Activated CD8-positive, alpha-beta memory T cell treated with anti-CD3 and anti-CD28 coated beads for 4 hours (primary cell): ENCODE measurements at places on chromosomes 3 and 15.

- DNase-seq: no peak
Observed at GRCh38 chr15:88302373-88302772, 45.8 kb upstream of the NTRK3 start.

DNA sequence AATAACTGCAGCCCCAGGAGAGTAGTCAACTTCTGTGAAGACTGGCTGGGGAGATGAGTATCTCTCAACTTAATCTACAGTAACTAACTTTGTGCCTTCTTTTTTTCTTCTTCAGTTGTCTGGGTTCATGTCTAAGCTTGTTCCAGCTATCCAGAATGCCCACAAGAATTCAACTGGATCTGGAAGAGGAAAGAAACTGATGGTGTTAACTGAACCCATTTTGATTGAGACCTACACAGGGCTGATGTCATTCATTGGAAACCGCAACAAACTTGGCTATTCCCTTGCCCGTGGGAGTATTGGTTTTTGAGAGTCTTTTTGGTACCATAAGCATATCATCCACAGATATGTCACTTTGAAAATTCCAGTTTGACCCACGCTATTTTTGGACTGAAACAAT, 148.7 kb downstream of the TPRG1 start:
- no peak for DNase-seq

DNA sequence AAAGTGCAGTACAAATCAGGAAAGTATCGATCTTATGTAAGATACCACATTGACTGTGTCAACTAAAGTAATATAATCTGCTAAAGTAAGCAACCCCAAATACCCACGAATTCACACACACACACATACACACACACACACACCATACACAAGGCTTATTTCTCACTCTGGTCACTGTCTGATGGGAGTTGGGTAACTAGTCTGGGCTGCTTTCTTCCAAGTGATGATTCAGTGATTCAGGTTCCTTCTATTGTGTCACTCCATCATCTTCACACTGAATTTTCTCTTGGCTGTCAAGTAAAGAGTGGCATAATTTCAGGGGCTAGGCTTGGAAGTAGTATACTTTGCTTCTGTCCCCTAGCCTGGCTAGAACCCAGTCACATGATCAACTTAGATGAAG, 104.8 kb upstream of the CCDC54 start:
- no peak for DNase-seq

GRCh38 chr3:177335728-177336127, 138.4 kb upstream of the TBL1XR1 start:
- no peak for DNase-seq

GRCh38 chr15:45606841-45607240, 19.7 kb downstream of the BLOC1S6 start:
- DNase-seq: no peak

DNA sequence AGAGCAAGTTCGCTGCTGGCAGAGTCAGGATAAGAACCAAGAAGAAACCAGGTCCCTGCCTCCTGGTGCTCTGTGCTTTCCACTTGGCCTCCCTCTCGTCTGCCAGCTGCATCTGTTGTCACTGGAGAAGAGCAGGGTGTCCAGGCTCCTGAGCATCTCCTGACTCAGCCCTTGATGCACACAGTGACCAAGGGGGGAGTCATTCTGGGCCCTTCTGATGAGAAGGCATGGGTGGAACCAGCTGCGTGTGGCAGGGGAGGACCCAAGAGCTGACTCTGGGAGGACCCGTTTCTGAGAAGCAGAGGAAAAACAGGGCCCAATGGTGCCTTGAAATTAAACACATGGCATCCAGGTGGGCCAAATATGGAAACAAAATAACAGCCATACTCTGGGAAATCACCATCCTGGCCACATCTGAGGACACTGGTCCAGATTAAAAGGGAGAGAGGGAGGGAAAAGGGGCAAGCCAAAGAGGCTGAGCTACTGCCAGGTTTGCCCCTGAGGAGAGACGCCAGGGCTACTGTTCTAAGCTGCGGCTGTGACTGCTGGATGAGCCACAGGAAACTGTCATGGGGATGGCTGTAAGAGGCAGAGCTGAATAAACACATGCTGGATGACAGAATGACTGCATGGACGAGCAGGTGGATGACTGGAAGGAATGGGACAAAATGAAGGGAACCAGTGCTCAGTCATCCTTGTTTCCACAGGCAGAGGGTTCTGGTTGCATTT, 58.1 kb upstream of the CA12 start:
- DNase-seq: no peak

- no peak for DNase-seq
Observed at GRCh38 chr3:122235147-122235546, 51.7 kb downstream of the CASR start.

- DNase-seq: no peak
Observed at GRCh38 chr3:1355691-1356090, 262.9 kb downstream of the CNTN6 start.

DNA sequence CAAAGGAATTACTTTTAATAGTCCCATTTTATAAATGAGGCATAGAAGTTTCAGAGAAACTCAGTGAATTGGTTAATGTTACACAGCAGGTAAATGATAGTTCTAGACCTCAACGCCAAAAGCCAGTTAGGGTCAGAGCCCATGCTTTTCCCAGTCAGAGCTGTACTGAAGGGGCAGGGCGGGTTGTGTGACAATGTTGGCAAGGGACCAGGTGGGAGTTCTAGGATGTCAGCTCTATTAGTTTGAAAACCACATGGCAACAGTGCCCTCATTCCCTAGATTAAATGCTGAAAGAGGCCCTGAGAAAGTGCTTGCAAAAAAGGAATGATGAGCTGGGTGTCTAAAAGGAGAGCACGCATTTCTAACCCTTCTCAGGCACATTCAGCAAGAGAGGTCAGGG, 65.4 kb upstream of the EPHB1 start:
- DNase-seq: no peak

DNA sequence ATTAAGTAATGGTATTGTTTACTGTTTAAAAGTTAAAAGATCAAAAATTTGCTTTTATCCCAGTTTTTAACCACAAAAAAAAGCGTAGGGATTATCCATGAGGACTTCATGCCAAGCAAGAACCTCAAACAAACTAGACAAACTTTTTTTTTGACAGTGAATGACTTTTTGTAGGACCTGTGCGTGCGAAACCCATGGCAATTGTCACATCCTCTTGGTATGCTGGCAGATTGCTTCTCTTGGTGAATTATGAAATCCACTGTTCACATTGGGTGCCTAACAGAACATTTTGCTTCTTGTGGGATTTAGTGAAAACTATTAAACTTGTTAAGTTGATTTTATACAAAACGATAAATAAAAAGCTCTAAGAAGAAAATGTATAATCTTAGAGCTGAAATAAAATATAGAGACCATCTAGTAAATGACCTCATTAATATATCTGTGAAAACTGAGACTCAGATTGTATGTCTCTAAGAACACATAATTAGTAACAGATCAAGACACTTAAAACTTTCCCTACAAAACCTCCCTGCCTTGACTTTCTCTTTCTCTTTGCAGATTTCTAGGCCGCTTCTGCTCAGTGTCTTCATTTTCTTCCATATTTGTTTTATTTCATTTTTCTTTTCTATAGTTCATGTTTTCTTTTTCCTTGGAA, 87.3 kb upstream of the CGNL1 start:
- DNase-seq: no peak

- DNase-seq: no peak
Observed at GRCh38 chr3:196654735-196655090, 15.2 kb downstream of the NRROS start.

- DNase-seq: no peak
Observed at GRCh38 chr3:103295974-103296570, 861.3 kb downstream of the ZPLD1 start.

GRCh38 chr15:64698823-64699222, 76.6 kb downstream of the RBPMS2 start:
- no peak for DNase-seq

GRCh38 chr15:101727186-101727585, 2.9 kb upstream of the TARS3 start:
- DNase-seq: no peak

DNA sequence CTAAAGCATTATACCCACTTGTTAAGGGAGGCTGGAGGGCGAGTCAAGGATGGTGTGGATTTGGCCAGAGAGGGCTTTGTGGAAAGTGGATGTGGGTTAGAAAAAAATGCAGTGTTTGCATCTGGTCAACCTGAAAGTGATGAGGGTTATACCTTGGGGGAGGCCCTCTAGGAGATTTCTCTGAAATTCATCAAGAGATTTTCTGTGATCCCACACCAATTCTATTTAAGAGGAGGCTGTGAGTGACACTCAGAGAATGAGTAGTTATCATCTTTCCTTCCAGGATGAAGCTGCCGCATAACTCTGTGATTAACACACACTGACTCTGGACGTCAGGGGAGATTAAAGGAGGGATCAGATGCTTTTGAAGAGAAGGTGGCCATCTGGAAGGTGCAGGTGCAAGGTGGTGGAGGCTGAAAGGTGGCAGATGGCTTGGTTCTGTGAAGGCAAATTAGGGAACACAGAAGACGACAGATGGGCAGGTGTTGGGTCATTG, 54.8 kb downstream of the ANAPC13 start:
- no peak for DNase-seq

DNA sequence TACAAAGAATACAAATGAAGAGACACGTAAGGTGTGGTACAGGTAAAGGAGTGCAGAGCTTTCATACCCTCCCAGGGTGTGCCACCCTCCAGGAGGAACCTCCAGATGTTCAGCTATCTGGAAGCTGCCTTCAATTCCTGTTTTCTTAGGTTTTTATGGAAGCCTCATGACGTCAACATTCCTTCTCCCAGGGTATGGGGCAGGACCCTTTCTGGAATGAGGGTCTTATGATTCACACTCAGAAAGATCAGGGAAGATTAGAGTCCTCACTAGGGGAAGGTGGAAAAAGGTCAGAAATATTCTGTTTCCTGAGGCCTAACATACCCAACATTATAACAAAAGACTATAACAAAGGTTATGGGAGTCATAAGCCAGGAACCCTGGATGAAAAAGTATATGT, 99.8 kb upstream of the PLCL2 start:
- DNase-seq: no peak

DNA sequence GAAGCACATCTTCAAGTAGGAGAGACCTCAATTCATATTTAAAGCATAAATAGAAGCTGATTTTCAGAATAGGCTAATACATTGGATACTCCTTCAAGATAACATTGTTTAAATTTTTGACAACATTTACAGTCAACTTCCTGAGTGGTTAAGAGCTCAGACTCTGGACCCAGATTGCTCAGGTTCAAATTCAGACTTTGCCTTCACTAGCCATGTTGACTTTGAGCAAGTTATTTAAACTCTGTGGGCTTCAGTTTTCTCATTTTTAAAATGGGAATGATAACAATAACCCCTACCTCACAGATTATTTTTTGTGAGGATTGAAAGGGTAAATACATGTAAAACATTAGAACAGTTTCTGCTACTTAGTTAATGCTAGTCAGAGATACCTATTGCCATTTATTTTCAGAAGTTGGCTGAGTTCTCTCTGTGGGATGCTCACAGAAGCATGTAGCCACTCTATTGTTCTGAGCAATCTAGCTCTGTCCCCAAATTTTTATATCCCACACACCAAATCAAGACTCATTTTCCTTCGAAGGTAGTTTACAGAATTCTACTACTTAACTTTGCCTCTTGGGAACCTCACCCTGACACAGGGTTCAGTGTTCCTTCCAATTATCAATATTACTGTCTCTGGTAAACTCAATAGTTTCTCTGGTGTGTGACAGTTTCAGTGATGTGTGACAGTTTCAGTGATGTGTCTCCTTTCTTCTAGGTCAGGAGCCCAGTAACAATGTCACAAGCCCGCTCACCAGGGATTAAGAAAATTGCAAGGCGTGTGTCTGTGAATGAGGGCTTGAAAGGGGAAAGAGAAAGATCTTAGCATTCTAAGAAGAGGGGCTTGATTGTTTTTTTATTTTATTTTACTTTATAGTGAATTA, 79.4 kb upstream of the OSTN start:
- no peak for DNase-seq

DNA sequence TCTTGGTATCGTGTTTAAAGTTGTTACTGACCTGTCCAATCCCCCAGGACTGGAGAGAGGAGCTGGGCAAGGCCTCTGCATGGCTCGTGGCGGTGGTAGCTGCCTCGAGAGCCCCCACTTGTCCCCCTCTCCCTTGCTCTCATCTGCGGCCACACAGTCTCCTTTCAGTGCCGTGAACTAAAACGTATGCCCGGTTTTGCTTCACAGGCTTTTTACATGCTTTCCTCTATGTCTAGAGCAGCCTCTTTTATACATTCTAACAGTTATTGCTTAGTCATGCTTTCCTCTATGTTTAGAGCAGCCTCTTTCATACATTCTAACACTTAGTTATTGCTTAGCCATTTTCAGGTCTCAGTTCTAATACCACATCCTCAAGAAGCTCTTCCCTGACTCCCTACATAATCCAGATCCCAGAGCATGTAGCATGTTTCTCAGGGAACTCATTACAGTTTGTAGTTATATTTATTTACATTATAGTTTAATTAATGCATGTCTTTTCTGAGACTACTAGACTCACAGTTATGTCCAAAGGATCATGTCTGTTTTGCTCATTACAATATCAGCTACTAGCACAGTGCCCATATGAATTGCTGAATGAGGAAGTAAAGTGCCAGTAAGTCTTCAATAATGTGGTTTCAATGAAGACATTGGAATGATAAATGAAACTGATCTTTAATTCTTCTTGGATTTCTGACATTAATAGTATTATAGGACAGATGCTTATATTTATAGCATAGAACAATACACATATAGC, 66.5 kb upstream of the TBL1XR1 start:
- no peak for DNase-seq

DNA sequence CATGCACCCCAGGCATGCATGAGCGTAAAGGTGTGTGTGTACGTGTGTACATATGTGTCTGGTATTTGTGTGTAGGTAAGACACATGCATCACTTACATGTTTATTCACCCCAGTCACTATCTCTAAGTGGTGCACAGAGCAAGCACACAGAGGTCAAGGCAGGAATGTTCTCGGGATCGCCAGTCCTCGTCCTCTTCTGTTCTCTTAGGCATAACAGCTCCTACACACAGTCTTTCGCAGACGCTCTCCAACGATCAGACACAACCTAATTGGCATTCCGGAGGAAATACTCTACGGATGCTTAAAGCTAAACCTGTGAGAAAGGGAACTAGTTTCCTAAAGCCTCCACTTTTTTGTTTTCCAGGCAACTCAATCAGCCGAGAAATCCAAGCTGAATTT, 95.9 kb downstream of the ADAMTS17 start:
- DNase-seq: no peak

GRCh38 chr3:193865339-193865738, 270.6 kb upstream of the HES1 start:
- no peak for DNase-seq

DNA sequence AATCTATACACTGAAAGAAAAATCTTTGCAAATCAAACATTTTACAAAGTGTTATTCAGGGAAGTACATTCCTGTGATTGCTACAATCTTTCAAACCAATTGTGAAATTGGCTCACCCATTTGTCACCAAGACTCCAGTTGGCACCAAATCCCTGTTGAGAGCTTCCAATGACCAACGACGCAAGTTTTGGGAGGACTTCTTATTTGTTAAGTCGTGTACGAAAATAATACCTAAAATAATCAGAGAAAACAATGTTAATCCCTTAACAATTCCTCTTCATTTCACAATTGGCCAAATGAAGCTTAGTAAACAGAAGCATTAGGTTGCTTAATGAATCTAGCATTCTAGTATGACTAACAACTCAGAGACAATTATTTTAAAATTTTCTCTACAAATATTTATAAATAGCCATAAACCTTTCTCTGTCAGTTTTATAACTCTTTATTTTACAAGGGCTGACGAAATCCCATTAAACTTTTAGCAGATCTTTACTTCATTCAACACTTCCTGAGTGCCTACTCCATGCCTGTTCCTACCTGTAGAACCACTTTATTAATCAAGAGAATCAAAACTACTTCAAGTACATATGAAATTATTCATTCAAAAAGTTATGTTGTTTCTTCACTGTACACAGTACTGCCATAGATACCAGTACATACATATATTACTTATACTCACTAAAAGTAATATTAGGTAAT, 24.0 kb upstream of the HGD start:
- no peak for DNase-seq
